ENCODE measurements at places on chromosomes 6 and 20.
A peak's percentile ranks its signal among the peaks of the same experiment; 100 is the strongest.

- DNase-seq = no peak
These were observed at the start of gene PRELID3B for GRCh38 chr20:59042151-59042795. PRELID3B (minus strand) TSS chr20:59042786; CDS start chr20:59042730, 56 bp downstream.

DNA sequence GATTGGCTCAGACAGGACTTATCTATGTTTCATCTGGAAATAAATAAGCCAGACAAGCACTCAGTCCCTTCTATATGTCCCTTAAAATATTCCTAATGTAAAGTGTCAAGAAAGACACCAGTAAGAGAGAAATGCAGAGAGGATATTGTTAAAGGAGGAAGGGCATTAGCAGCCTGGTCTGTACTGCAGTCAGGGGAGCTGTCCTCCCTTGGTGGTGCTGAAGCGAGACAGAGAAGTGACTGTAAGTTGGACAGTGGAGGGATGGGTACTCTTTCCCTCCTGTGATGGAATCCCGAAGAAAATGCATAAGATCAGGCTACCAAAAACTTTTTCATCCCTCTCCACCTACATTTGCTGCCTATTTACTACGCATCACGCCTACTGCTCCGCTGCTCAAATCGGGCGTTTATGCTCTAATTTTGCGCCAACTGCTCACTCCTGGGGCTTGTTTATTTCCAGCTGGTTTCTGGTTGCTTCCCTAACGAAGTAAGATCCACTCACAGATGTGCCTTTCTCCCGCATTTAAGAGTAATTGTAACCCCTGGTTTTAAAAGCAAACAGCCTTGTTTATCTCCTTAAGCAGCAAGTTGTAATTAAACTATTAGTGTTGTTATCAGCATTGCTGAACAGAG is 35.2 kb downstream of the PHACTR1 start:
- DNase-seq = peak; percentile 56

DNA sequence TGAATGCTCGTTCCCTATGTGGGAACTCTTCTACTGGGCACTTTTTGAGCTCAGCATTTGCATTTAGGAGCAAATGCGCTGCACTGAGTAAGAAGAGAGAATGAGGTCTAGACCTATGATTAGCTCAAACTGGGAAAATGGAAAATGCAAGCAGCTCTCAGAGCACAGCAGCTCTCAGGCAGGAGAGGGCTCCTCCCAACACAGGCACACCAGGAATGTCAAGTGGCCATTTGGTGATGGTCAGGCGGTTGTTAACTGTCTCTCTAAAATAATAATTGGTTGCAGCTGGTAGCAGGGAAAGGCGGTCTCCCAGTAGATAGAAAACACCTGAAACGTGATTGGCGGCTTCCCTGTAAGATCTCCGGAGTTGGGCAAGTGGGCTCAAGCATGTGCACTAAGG is 162.0 kb upstream of the ECI2 start:
- no peak for DNase-seq

GRCh38 chr20:14979453-14979986 is 642.1 kb upstream of the FLRT3 start:
- DNase-seq = no peak

- peak; percentile 6 for DNase-seq
These were observed 637 bp downstream of the TFB1M start for GRCh38 chr6:155313602-155314091.

GRCh38 chr6:149429427-149430360 is 29.6 kb downstream of the SUMO4 start:
- DNase-seq = no peak

DNA sequence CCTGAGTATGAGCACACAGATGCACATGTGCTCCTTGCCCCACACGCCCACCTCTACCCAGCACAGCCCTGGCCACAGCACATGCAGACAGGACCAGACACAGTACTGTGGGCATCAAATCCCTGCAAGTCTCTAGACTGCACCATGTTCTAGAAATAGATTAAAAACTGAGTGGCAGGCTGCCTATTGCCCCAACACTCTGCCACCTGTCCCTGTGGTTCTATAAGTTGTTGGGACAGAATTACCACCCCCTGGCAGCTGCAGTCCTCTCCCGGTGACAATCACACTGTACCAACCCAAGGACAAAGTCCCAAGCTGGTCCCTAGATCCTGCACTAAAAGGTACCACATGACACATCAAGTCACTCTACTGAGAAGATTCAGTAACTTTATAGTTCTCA is 70.2 kb downstream of the B3GAT2 start:
- DNase-seq = no peak

DNA sequence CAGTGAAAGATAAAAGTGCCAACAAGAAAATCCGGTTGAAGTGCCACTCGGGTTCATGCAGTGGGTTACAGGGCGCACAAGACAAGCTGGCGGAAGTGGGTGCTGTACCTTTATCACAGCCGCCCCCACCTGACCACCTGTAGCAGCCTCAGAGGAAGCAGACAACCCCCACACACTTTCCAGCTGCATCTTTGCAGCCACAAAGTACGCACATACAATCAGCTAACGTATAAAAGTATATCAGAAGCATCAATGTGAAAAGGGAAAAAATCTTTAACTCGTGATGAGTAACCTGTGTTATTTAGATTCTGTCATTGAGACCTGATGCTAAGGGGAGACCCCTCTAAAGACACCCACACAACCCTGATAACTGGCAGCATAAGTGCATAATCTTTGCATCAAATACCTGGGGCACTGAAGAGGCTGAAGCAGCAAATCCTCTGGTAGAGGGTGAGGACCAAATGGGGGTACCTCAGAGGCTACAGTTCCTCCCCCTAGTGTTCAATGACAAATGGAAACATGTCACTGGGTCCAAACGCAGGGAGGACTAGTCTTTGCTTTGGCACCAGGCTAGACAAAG is 22.1 kb downstream of the BACH2 start:
- DNase-seq = no peak

- no peak for DNase-seq
These were observed 65.7 kb upstream of the CEP85L start for GRCh38 chr6:118717106-118717505.
